Stimulated activated CD8-positive, alpha-beta memory T cell treated with anti-CD3 and anti-CD28 coated beads, Interleukin-2, amount 100 ng/mL, for 48 hours (primary cell): ENCODE measurements at places on chromosomes 16 and 17.

DNA sequence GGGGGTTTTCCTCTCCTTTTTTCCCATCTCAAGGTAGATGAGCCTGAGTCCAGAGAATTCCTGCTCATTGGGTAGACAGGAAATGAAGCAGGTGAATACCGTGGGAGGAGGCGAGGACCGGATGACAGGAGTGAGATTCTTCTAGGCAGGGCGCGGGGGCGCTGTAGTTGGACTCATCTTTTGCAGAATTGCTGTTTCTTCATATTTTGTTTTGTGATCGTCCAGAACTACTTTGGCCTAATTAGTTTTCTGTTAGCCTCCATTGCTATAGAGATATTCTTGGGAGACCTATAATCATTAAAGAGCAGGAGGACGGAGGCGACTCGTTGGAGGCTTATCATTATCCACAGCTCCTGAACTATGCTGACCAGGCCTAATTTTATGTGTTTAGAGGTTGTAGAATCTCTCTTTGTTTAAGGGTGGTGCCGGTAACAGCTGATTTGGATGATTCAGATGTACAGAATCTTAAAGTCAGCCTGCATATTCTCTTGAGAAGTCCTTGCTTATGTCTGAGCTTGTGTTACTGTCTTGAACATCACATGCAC is 650 bp downstream of the ATP6V0A1 start:
- DNase-seq, result peak; percentile 8

DNA sequence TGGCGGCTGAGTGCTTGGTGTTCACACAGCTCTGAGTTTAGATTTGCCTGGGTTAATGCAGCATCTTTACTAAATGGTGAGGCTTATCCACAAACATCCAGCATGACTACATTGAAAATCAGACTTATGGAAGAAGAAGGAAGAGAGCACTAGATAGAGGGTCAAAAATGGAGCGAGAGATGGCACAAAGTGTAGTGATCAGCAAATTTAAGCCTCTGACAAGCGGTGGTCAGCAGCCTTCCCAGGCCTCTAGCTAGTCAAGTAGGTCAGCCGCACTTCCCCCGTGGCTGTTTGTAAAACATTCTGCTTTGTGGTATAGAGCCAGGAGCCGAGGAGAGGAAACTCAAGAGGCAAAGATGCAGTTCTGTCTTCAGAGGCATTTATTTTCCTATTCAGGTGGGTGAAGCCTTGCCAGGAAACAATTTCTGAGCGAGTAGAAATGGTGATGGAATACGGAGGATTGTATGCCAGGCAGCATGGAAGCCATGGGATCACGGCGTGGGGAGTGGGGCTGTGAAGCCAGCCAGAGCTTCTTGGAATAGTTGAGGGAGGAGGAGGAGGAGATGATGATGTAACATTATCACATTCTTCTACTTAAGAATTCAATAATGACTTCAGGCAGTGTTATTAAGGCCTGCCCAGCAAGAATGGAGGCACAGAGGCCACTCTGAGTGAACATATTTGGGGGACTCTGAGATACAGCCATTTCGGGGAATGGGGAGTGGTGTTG is 118.9 kb downstream of the MSI2 start:
- DNase-seq, result no peak

DNA sequence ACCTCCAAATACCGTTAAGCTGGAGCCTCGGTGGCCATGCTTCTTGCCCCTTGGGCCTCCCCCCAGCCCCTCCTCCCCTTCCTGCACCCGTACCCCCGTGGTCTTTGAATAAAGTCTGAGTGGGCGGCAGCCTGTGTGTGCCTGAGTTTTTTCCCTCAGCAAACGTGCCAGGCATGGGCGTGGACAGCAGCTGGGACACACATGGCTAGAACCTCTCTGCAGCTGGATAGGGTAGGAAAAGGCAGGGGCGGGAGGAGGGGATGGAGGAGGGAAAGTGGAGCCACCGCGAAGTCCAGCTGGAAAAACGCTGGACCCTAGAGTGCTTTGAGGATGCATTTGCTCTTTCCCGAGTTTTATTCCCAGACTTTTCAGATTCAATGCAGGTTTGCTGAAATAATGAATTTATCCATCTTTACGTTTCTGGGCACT is 928 bp downstream of the HBA1 start:
- no peak for DNase-seq

DNA sequence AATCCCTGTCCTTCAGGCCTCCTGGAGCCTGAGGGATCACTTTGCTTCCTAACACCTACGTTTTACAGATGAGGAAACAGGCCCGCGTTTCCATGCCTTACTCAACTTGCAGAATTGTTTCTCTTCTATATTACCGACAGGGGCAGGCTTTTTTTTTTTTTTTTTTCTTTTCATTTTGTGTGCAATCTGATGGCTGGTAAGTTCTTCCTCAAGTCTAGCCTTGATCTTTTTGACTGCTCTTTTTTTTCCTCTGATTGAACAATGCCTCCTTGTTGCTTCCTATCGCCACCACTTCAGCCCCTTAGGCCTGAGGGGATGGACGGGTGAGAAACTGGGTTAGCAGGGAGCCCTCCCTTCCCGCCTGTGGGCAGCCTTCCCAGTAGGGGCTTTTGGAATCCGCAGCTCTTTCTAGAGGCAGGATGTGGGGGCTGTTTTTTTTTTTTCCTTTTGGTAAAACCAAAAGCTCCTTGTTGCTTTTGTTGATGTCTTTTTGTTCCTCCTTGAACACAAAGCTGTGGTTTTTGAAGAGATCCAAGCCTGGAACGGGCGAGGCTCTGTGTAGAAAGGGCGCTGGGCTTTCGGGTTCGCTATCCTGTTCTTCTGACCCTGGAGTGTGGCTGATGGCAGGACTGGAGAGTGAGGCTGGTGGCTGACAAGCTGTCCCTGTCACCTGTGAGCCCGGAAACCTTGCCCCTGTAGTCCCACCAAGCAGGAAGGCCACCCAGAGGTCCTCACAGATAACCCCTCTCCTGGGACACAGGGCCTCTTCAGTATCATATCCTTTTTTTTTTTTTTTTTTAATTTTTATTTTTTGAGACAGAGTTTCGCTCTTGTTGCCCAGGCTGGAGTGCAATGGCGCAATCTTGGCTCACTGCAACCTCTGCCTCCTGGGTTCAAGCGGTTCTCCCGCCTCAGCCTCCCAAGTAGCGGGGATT is 14.0 kb downstream of the LASP1 start:
- DNase-seq, result no peak

DNA sequence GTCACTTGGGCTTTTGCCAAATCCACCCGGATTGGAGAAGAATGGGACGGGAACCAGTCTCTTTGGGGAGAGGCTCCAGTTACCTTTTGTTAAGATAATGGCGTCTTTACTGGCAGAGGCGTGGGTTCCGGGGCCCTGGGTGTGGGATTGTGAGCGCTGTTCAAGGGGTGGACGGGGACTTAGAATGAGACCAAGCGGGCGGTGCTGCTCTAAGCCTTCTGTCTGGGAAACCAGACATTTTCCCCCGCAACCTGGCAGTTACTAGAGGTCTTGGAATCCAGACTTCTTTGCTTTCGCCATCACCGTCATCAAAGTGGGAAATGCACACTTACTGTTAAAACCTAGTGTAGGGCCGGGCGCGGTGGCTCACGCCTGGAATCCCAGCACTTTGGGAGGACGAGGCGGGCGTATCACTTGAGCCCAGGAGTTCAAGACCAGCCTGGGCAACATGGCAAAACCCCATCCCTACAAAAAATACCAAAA is 706 bp downstream of the TEN1 start:
- DNase-seq, result no peak

DNA sequence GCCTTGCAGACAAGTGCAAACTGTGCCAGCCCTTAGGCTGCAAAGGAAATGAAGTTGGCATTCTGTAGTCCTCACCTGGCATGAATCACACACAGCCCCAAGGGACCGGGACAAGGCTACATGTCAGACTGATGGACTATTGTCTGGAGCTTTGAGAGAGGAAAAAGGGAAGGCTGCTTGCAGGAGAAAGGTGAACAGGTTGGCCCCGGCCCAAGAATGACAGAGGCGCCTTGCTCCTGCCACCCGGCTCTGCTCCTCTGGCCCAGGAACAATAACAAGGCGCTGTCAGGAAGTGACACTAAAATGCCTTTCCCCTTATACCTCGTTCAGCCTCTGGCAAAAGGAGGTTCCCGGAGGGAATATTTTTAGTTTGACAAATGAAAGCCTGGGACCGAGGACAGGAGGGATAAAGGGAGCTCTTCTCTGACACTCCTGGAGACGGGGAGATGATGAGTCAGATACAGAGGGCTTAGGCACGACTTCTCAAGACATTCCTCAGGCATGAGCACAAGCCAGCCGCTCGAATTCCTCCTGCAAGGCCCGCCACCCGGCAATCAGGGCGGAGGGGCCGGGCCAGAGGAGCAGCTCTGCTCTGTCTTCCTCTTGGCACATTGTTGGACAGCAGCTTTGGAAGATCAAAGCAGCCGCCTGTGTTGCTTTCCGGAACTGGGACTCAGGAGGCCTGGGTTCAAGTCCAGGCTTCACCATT is 105.8 kb downstream of the NOG start:
- DNase-seq, result no peak

GRCh38 chr17:7841915-7842379 is 7.9 kb downstream of the KDM6B start:
- peak; percentile 81 for DNase-seq

- DNase-seq, result no peak
Measured at GRCh38 chr17:16814439-16814838, 124.4 kb downstream of the CCDC144A start.

- no peak for DNase-seq
Measured at GRCh38 chr17:2705263-2705662, 6.3 kb downstream of the CLUH start.

DNA sequence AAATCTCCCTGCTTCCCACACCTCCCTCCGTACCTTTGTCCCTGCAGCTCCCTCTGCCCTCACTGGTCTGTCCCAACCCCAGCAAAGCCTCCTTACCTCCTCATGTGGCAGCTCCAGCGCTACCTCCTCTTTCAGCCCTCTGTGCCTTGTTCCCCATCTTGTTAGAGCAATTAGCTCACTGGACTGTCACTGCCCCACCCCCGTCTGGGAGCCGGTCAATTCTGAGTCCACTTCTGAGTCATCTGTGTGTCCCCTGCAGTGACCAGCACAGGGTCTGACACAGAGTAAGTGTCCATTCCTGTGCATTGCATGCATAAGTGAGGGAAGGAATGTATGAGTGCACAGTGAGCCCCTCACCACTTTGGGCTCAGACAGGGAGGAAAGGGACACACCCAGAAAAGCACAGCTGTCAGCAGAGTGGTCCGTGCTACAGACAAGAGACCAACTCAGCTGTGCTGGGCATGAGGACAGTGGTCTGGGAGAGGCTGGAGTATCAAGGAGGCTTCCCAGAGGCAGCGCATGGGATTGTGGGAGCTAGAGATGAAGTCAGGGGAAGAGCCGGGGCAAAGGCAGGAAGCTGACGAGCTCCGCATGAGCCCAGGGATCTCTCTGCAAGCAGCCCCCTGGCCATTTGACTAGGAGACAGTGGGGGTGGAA is 45.9 kb downstream of the PITPNM3 start:
- no peak for DNase-seq

DNA sequence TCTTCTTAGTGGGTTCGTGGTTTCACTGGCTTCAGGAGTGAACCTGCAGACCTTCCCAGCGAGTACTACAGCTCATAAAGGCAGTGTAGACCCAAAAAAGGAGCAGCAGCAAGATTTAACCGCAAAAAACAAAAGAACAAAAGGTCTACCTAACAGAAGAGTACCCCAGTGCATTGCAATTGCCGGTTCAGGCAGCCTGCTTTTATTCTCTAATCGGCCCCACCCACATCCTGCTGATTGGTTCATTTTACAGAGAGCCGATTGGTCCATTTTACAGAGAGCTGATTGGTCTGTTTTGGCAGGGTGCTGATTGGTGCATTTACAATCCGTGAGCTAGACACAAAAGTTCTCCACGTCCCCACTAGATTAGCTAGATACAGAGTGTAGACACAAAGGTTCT is 2.0 kb upstream of the ARRB2 start:
- DNase-seq, result peak; percentile 54

DNA sequence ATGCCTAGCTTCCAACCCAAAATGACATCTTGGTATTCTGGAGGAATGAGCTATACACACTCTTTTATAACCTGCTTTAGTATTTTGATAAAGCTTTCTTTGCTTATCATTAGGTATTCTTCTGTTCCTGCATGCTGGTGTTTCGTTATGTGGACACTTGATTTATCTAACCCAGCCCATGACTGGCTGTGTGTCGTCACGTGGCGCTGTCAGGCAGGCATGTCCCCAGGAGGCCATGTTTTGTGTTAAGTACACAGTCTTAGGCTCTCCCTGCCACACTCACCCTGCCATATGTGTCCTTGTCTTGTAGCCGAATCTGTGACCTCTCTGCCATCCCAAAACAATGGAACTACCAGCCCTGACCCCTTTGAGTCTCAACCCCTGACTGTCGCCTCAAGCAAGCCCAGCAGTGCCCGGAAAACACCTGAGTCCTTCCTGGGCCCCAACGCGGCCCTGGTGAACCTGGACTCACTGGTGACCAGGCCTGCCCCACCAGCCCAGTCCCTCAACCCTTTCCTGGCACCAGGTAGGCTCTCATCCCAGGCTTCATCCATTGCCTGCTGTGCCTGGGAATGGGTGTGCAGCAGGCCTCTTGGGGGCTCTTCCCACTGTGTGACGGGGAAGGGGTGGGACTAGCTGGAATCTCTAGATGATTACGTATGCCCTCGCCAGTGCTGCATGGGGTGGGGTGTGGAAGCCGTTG is 30.8 kb downstream of the B9D1 start:
- DNase-seq, result no peak

GRCh38 chr17:82592767-82593589 is 55.3 kb downstream of the WDR45B start:
- no peak for DNase-seq

GRCh38 chr17:48555258-48556228 is 10.6 kb upstream of the HOXB2 start:
- DNase-seq, result no peak
